ENCODE measurements at places on chromosomes 1 and 21.

DNA sequence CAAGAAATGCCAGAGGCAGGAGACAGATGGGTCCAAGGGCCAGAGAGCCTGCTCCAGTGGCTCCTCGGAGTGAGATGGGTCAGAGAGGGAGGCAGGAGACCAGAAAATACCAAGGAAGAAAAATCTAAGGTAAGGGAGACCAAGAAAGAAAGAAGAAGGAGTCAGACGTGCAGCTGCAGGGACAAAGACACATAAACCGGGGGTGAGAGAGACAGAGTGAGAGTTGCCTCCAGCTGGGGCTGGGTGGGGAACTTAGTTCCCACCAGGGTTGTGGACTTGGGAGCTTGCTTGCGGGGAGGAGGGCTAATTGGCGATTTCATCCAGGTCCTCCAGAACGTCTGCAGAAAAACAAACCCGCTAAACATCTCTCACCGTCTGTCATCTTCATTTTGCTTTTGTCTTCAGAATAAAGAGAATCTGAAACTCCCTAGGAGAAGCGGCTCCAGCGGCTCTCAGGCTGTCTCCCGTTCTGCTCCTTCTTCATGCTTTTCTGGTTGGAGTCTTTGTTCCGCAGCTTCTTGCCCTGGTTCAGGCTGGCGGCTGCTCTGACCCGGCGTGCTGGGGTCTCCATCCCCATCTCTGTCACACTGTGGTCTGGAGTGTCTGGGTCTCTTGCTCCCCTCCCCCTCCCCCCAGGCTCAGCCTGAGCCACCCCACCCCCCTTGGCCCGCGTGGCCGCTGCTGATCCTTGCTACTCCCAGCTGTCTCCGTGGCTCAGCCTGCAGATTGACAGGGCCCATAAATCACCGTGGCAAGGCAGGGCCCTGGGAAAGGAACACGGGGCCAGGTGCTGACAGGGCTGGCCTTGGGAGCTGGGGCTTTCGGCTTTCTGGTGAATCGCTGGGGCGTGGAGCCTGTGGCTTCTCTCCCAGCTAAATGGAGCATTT is 66.6 kb downstream of the UBIAD1 start:
- no peak for DNase-seq

GRCh38 chr1:181159451-181160140 is 71.1 kb downstream of the IER5 start:
- no peak for DNase-seq

DNA sequence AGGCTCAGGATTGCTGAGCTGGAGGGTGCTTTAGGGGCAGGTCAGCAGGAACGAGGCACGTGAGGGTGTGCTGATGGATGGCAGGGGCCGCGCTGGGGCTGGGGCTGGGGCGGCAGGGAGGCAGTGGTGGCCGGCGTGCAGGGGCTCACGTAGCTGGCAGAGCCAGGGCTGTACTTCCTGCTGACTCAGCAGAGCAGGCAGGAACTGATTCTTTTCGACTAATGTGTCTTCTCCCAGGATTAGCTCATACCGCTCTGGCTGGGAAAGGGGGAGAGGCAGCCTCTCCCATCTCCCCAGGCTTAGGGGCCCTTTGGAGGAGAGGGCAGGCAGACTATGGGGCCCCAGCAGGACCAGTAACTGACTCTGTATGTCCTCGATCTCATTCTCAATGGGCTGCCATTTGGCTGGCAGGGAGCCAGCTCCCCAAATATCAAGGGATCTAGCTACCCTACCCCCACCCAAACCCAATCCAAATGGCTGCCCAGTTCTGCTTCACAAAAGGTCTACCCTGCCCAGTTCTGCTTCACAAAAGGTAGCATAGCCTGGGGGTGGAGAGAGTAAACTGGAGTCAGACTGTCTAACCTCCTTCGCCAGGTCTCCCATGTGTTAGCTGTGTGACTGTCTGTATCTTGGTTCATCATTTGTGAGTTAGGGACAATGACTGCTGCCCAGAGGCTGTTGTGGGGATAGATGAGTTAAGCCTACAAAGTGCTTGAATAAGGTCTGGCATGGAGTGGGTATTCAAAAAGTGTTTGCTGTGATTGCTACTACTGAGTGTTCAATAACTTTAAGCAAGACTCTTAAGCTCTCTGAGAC is 100.1 kb upstream of the SLC2A1 start:
- no peak for DNase-seq

DNA sequence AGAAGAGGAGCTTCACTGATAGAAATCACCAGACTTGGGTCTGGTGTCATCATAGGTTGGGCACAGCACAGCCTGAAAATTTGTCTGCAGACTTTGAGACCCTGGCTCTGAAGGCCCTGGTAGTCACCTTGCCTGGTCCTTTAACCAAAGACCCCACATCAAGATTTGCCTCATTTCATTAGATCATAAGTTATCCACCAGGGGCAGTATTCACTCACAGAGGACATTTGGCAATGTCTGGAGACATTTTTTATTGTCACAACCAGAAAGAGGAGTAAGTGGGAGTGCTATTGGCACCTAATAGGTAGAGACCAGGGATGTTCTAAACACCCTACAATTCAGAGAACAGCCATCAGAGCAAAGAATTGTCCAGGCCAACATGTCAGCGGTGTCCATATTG is 22.1 kb upstream of the PAX7 start:
- DNase-seq, result no peak

DNA sequence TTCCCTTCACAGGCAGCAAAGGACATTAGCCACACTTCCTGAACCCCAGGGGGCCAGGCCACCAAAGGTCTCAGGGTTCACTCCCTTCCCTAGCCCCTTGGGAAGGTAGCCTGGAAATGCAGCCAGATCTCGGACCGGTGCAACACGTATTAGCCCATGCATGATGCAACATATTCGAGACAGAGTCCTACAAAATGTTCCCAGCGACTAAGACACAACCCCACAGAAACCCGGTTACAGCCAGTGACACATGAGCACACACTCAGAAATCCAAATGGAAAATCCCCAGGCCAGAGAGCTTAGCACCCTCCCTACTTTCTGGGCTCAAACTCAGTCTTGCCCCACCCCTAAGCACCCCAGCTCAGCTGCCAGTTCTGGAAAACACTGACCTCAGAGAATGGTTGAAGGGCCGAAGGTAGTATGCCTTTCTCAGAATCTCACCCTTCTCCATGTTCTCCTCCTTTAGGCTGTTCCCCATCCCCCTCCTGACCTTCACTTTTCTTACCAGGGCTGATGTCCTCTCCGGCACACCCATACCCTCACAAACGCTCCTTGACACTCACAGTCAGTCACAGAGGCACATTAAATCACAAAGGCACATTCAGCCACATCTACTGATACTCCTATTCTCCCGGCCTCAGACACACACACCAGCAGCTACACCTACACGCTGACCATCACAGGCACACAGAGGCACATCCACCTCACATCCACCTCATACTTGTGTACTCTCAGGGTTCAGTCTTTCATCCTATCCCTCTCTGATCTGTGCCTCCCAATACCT is at the start of gene TSPAN1:
Gene TSPAN1, plus strand, starts transcription at position 640 of the 784 bp plus-strand sequence. CDS start 6,021 bp downstream, outside the sequence.
- DNase-seq, result no peak

GRCh38 chr1:164713456-164714207 is 154.6 kb downstream of the PBX1 start:
- DNase-seq, result no peak

GRCh38 chr1:19028110-19028509 is 71.6 kb upstream of the IFFO2 start:
- DNase-seq, result no peak

DNA sequence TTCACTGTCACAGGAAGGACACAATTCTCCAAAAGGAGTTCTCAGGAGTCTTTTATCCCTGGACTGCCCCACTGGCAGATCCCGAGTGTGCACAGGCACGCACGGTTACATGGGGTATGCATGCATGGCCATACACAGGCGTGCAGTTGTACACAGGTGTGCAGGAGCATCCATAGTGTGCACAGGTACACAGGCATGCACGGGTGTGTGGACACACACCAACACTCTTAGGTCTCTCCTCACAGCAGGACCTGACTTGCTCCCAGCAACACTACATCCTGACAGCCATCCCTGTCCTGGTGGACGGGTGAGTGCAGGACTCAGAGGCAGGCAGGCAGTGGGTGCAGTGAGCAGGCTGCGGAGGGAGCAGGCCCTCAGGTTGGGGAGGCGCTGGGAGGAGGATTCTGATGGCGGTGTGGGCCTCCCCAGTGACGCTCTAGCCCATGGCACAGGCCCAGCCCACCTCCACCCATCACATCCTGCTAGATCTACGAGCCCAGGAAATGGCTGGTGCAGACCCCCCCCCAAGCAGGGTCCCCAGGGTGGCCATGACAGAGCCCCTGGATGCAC is 28.4 kb downstream of the SLC19A1 start:
- DNase-seq, result no peak

DNA sequence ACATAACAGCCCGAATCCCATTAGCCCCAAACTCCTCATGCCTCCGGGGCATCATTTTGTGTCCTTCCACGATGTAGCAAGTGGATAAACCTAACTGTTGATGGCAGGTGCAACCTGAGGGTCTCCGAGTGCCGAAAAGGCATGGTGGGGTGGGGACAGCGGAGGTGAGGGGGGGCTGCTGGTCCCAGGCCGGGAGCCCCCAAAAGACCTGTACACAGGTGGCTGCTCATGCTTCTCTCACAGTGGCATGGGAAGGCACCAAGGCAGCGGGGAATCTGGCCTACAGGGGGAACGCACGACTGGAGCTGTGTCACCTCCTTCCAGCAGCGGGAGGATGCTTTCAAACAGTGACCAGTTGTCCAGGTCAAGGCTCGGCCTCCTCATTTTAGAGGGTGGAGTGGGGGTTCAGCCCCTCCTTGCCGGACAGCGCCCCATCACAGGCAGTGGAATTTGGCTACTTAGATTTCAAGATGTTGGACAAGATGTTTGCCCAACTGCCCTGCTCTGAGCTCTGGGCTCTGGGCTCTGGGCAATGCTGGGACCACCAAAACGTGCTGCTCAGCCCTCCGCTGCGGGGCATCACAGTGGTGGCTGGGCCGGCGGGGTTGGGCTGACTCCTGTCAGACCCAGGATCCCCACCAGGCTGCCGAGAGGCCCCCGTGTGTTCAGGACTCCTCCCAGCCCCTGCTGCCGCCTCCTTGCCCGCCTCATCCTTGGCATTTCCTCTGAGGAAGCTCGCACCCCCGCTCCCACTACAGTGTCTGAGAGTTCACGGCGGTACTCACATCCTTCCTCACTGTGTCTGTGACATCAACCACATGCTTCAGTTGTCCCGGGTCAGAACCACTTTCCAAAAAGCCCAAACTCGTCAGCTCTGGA is 7.6 kb downstream of the DNMT3L start:
- no peak for DNase-seq

DNA sequence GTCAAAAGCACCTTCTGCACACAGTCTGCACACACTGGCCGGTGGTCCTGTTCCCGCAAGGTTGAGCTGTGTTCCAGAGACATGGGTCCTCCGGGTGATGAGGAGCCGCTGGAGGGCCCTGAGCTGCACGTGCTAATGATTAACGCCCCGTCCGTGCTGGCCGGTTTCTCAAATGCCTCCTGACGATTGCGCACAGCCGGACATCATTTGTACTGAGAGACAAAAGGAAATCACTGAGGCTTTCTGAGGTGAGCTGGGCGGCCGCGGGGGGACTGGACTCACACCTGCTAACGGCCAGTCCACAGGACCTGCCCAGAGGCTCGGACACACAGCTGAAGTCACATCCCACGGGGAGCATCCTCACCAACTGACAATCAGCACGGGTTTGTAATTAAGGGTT is 29.2 kb downstream of the POFUT2 start:
- no peak for DNase-seq

DNA sequence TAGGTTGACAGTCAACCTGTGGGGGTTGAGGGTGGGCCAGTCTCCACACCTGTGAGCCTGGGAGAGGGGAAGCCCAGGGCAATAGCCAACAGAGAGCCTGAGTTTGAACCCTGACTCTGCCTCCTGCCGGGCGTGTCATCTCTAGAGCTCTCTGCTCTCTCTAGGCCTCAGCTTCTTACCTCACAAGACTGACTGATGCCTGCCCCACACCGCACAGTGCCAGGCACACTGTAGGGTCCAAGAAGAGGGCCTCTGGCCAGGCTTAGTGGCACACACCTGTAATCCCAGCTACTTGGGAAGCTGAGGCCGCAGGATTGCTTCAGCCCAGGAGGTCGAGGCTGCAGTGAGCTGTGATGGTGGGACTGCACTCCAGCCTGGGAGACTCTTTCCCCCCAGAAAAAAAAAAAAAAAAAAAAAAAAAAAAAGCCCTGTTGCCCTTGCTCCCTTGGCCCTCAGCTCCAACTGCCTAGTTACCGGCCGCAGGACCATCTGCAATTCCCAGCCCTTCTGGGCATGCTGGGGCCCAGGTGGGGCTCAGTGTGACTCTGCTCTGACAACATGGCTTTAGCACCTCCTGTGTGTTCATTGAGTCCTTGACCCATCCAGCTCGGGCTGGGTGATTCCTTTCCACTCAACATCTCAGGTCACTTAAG is 25.1 kb downstream of the GRHL3 start:
- no peak for DNase-seq

GRCh38 chr1:185603158-185603557 is 131.0 kb upstream of the HMCN1 start:
- no peak for DNase-seq

- DNase-seq, result peak; percentile 27
Observed at GRCh38 chr1:31183927-31184554, 55.6 kb downstream of the NKAIN1 start.

- DNase-seq, result no peak
Observed at GRCh38 chr1:4761324-4761723, 106.9 kb downstream of the AJAP1 start.

DNA sequence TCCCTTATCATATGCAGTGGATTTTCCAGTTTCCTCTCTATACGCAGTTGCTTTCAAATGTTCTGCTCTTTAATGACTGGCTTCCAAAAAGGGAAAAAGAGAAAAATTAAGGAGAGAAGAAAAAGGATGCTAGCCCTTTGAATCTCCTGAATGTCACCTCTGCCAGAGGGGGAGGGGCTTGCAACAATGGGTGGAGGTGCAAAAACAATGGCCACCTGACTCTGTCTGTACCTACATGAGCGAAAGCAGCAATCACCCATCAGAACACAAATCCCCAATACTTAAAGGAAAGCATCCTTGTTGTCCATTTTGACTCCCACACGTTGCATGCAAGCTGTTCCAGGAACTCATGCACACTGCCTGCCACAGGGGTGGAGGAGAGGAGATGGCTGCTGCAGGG is 61.2 kb downstream of the CCDC30 start:
- no peak for DNase-seq

- no peak for DNase-seq
Observed at GRCh38 chr21:46518983-46519583, 60.4 kb downstream of the DIP2A start.

- DNase-seq, result no peak
Observed at GRCh38 chr1:215651867-215652266, 84.8 kb downstream of the KCTD3 start.
